NCI-H524 (cell line): ENCODE measurements at places on chromosomes 11 and 22.

DNA sequence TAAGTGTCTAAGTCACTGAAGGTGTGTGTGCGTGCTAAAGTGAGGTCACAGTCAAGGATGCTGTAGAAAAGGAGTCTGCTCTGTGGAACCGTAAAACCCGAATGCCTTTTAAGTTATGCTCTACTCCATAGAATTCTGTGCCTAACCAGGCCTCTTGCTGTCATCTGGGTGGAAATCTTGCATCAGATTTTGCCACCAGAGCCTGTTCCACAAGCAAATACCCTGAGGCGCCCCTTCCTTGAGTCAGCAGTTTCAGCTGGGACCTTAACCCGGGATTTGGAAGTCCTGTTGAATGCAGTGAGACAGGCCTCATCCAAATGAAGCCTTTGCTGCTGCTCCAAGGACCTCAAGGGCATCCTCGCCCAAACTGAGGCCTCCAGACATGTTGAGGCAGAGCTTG is 109.8 kb downstream of the WNT11 start:
- no peak for DNase-seq

DNA sequence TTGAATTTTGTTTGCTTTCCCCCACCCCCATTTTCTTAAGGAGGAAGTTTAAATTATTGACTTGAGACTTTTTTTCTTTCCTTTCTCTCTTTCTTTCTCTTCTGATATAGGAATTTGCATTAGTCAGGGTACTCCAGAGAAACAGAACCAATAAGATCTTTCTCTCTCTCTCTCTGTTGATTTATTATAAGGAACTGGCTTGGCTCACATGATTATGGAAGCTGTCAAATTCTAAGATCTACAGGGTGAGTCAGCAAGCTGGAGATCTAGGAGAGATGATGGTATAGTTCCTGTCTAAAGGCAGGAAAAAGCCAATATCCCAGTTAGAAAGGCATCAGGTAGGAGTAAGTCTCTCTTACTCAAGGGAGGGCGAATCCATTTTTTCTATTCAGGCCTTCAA is 64.0 kb downstream of the CCDC81 start:
- no peak for DNase-seq

DNA sequence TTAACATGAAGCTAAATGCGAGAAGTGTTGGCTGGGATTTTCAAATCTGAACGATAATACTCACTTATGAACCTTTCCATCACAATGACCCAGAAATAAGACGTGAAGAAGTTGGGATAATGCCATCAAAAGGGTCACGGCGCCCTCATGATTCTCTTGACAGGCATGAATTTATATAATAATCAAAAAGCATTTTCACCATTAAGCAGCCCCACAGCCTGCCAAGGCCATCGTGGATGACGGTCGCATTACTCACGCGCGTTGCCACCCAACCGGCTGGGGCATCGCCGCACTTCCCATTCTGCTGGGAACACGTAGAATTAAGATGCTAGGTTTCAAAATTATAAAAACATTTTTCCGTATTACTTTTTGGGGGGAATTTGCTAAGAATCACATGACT is 18.9 kb upstream of the GAL start:
- no peak for DNase-seq

DNA sequence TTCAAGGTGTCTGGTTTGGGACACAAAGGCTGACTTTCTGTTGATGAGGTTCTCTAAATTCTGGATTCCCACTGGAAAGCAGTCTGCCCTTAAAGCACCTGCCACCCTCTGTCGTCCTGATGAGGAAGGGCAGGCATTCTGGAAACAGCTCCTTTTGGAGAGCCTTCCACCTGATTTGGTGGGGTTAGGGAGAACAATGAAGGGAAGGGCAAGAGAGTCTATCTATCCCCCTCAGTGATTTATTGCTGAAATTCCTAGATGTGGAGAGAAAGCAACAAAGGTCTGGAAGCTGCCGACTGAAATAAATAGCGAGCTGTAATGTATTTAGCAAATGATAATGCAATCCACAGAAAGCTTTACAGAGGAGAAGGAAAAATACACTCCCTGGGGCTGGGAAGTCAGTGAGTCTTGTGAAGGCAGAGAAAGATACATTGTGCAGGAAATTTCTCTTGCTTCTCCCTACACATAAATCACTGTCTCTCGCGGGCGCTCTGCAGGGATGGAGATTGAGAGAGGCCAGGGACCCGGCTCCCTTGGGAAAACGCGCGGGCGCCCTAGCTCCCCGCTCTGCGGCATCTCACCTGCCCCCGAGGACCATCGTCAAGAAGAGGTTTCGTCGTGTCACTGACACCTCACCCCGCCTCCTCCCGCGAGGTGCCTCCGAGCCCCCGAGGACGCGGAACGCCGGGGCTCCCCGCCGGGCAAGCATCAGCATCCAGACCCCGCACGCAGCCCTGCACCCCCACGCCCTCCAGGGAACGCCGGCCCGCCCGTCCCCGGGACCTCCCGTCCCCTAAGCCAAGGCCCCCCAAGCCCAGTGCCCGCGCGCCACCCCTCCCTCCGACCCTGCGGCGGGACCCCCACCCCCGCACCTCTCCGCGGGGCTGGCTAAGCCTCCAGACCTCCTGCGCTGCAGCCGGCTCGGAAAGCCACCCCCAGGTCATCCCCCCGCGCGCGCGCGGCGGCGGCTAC is 673 bp downstream of the CDON start:
- DNase-seq = peak; percentile 45

DNA sequence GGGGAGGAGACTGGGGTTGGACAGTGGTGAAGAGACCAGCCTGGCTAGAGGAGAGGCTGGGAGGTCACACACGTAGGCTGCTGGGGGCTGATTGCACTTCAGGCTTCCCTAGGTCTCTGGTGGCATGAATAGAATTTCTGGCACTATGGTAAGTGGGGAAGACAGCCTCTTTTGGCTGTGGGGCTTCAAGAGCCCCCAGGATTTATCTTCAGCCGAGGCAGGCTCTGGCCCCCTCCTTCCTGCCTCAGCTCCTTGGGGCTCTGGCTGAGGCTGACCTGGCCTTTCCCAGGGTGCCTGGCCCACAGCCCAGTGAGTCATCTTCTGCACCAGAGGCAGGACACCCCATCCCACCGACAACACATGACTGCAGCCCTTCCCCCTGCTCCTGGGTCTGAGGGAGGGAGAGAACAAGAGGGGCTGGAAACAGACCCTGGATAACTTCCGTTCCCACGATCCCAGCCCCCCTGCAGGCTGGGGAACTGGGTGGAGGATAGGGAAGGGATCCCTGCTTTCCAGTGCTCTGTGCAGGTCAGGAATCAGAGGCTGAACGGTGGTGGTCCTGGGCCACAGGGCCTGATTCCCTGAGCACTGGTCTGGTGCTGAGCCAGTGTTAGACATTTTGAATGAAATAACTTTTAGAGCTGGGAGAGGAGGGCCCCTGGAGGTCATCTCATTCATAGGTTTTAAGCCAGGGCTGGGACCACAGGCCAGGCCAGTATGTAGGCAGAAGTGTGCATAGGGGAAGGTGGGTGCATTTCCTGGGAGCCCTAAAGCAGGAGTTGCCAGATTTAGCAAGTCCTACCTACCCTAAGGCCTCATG is 26.5 kb downstream of the ARHGEF17 start:
- DNase-seq = peak; percentile 36

DNA sequence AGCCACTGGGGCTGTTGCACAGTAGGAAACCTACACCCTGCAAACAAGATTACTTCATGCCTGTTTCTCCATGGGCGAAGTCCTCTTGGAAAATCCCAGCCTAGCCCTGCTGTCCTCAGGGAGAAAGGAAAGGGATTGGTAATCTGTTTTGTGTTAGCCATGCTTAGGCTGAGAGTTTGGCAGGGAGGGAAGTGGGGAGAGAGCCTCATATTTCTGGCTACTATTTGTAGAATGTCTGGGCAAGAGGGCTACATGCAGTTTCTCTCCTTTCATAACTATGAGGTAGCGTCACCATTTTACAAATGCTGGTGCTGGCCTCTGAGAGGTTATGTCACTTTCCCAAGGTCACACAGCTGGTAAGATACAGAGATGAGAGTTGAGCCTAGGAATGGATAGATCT is 737 bp upstream of the MFRP start:
- DNase-seq = no peak

DNA sequence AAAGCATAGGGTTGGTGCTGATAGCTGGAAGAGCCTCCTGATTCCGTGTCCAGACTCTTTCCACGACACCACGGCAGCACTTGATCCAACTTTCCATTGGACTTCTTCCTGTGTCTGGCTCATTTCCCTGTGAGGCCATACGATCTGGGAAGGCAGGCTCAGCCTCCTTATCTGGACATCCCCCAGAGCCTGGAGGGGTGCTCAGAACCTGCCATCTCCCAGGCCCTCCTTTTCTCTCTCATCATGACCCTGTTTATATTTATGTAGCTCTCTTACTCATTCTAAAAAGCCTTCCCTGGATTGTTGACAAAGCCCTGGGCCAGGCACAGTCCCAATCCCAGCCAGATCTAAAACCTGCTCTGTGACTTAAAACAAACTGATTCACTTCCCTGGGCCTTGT is 7.8 kb upstream of the BCL9L start:
- no peak for DNase-seq

DNA sequence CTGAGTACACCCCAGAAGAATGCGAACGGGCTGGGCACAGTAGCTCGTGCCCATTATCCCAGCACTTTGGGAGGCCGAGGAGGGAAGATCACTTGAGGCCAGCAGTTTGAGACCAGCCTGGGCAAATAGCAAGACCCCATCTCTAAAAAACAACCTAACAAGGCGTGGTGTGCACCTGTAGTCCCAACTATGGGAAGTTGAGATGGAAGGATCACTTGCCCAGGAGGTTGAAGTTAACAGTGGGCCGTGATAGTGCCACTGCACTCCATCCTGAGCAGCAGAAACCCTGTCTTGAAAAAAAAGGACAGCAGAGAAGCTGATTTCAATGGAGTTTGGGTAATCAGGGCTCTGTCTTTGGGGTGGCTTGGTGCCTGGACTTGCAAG is 3.3 kb downstream of the RPLP2 start:
- no peak for DNase-seq

DNA sequence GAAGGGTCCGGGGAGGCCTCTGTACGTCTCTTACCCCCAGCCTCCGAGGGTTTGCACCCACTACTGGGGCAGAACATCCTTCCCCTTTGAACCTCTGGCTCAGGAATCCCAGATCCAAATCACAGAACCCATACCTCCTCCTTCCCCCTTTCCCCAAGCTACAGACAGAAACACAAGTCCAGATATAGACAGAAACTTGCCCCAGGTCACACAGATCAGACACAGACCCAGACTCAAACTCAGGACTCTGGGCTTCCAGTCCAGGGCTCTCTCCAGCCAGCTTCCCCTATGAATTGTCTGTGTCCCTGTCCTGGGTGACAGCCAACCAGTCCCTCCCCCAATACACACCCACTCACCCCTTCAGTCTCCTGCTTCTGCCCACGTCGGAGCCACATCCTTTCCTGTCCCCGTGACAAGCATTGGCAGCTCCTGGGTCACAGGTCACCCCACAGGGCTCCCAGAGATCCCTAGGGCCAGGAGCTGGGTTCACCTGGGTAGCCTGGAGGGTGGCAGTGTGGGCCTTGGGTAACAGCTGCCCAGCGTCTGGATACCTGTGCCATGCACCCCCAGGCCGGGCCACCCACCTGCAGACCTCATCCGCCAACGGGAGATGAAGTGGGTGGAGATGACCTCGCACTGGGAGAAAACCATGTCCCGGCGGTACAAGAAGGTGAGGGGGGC is 772 bp downstream of the TBC1D10C start:
- no peak for DNase-seq

DNA sequence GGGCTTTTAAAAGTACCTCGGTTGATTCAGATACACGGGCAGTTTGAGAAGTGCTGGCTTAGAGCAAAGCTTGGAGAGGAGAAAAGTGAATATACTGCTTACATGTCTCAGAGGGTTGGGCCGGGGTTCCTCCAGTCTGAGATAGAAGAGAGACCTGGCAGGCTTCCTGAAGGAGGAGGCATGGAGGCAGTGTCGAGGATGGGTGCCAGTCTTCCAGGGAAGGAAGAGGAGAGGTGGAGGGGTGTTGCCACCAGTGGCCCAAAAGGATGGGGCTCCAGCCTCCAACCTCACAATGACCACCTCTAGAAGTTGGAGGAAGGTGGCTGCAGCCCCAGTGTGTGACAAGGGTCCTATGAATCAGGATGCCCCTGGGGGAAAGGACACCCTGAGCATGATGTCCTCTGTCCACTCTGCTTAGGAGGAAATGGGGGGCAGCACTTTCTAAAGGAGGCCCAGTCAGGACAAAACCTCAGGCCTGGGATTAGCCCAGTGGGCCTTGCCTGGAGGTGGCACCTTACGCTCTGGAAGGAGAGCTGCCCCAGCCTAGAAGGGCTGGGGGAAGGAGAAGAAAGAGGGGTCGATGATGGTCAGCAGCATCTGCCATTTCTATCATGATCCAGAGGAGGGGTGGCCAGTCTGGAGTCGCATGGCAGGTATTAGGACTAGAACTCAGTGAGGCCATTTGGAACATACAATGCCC is 65.2 kb downstream of the CD82 start:
- no peak for DNase-seq
